Heart left ventricle (tissue), 16 donors: ENCODE measurements at places on chromosomes 11 and 22. TPM values are rescaled to one million over a fixed set of nuclear protein-coding genes. Genes with fewer than 3 reads are reported as not detected.

DNA sequence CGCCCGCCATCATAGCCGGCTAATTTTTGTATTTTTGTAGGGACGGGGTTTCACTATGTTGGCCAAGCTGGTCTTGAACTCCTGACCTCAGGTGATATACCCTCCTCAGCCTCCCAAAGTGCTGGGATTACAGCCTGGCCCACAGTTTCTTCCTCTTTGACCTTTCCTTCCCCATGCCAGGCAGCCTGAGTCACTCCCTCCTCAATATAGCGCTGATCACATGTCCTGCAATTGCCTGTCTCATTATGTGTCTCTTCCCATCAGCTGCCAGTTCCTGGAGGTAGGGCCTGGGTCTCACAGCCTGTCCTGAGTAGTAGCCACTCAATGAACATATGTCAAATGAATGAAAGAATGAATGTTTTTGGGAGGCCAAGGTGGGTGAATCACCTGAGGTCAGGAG lies 43.0 kb upstream of the CCDC134 start:
- DNase-seq: no peak

- DNase-seq: no peak
Observed at GRCh38 chr11:71393283-71393682, 54.9 kb downstream of the DHCR7 start.

LRRC55 gene
- not detected for total RNA-seq

XKR3 gene
- not detected for total RNA-seq
